ENCODE measurements at places on chromosomes 1 and 21.

DNA sequence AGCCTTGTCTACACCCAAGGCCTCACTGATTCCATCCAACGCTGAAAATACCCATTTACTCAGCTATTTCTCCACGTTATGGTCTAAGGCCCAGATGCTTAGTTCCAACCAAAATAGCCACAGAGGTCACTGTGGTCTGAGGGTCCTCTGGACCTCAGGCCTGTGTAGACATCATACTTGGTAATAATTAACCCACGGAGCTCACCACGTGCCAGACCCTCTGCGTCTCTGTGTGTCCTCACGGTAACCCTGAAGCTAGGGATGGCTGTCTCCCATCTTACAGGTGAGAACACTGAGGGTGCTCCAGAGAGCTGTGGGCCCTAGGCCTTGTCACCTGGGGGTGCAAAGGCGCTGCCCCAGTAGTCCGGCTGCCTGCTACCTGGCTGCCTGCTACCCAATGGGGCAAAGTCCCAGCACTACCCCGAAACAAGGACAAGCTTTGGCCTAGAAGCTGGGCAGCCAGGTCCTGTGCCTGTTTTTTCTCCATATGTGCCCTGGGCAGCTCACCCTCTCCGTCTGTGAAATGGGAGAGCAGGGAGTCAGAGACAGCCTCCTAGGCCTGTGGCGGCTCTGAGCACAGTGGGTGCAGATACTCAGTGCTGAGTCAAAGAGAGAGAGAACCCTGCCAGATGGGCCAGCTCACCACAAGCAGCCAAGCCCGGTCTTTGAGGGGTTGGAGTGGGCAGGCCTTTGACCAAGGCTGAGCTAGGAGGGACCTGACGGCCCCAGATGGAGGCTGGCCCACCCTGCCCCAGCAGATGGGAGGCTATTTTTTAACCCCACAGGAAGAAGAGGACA lies 17.0 kb upstream of the RUNX3 start:
- DNase-seq = no peak

DNA sequence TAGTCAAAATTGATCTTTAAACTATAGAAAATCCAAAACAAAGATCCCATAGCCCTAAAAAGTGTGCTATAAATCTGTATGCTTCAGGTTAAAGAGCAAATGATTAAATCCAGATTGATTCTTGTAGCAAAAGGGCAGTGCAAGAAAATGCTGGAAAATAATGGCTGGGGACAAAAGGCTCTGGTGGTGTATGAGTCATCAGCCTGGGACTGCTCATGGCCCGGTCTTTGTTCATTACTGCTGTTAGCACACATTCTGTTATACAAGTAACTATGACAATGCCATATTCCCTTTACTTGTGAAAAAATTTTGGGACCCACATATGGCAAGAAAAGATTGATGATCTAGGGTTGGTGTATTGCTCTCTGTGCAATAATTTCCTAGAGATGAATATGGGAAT lies 89.1 kb downstream of the RWDD3 start:
- DNase-seq = no peak

DNA sequence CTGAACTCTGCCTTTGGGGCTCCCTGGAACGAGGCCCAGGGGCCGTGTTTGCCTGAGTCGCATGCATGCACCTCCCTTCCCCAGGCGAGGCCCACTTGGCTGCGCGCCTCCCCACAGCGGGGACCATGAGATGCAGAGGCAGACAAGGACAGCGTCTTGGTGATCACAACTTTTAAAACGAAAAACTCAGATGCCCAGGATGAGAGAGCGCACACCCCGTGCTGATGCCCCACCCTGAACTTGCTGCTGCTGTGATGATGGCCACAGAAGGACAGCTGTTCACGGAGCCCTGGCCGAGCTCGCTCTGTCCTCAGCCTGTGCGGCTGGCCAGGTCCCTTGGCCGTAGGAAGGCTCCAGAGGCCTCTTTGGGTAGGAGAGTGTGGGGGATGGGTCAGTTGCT lies 11.4 kb upstream of the PRMT2 start:
- no peak for DNase-seq

GRCh38 chr1:107394301-107394700 lies 253.5 kb downstream of the NTNG1 start:
- DNase-seq = no peak

- no peak for DNase-seq
Observed at GRCh38 chr1:59414406-59415133, 117.7 kb downstream of the FGGY start.

- no peak for DNase-seq
Observed at GRCh38 chr1:3360646-3361257, 93.7 kb upstream of the ARHGEF16 start.

- no peak for DNase-seq
Observed at GRCh38 chr1:107640207-107640606, 324.8 kb downstream of the VAV3 start.

- no peak for DNase-seq
Observed at GRCh38 chr1:231147896-231148295, 14.0 kb upstream of the TRIM67 start.

- DNase-seq = no peak
Observed at GRCh38 chr1:185363205-185363604, 46.2 kb upstream of the IVNS1ABP start.

- DNase-seq = no peak
Observed at GRCh38 chr21:8989261-8989711, 1532.1 kb upstream of the TPTE start.

DNA sequence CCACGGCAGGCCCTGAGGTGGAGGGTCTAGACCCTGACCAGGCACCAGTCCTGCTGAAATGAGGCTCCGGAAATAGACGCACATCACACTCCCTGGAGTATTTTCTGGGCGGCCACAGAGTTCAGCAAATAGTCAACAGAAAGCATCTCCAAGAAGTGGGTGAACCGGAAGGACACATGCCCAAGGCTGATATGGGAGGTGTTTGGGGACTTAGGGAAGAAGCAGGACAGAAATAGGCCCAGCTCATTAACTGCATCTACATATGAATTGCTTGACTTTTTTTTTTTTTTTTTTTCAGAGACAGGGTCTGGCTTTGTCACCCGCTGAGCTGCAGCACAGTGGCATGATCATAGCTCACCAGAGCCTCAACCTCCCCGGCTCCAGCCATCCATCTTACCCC lies 36.5 kb upstream of the GPR157 start:
- no peak for DNase-seq

GRCh38 chr1:194277927-194278326 lies 1091.5 kb upstream of the B3GALT2 start:
- no peak for DNase-seq

DNA sequence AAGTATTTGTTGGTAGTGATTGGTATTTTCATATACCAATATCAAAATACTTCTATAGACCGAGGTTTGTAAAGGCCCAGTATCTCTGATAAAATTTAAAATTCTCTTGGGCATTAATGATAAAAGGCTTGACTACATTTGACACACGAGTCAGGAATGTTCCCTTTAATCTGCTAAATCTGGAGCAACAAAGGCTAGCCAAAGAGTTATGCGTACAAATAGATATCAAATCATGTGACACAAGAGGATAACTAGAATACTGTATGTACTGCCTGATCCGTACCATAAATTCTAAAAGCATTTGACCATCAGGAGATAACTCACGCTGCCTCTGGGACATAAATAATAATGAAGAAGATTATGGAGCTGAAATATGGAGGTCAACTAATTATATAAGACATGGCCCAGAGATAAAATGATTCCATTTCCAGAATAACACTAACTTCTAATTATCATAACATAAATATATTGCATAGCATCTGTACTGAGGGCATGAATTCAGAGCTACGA lies 64.2 kb upstream of the SH3GLB1 start:
- no peak for DNase-seq

DNA sequence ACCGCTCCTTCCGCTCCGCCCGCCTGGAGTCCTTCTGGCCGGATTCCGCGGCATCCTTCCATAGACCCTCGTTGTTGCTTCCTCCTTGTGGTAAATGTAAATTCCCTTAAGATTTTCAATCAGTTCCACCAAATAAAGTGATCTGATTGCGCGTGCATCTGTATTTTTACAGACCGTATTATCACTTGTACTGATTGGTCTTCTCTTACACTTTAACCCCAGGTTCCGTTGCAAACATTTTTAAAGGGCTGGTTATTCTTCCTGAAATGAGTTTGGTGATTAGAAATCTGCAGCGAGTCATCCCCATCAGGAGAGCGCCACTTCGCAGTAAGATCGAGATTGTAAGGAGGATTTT lies 483 bp downstream of the YBEY start:
- DNase-seq = no peak

- DNase-seq = peak; percentile 95
Observed at GRCh38 chr1:62436039-62436465, 797 bp upstream of the USP1 start.

- no peak for DNase-seq
Observed at GRCh38 chr1:2439369-2439768, 27.0 kb upstream of the PEX10 start.

DNA sequence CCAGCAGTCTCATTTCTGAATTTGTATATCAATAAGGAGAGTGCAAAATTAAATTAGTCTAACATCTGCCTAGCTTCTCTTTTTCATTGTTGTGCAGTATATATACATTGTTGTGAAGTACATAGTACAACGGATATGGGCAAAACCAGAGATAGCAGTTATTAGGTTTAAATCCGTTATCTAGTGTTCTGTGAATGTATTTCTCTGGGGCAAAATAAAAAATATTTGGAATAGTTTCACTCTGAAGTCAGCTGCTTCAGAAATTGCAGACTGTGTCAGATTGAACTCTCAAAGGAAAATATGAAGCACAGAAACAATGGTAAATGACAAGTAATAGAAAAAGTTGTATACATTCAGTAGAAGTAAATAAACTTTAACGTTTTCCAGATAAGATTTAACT lies 836.5 kb upstream of the CXADR start:
- DNase-seq = no peak

- DNase-seq = no peak
Observed at GRCh38 chr21:25625036-25625435, 14.0 kb upstream of the JAM2 start.

DNA sequence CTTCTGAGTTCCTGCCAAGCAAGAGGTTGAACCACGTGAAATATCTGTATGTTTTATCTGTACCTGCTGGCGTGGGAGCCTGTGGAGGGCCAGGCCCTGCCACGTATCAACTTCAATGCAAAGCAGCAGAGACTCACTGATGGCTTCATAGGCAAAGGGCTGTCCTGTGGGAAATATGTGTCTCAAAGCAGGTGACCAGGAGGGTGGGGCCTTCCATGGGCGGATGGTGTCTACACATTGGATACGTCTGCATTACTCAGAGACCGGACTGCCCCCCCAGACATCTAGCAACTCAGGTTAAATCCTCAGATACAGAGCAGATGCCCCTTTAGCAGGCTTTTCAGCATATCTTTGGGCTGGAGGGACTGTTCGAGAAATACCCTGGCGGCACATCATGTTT lies 210.8 kb upstream of the C1orf174 start:
- DNase-seq = no peak

DNA sequence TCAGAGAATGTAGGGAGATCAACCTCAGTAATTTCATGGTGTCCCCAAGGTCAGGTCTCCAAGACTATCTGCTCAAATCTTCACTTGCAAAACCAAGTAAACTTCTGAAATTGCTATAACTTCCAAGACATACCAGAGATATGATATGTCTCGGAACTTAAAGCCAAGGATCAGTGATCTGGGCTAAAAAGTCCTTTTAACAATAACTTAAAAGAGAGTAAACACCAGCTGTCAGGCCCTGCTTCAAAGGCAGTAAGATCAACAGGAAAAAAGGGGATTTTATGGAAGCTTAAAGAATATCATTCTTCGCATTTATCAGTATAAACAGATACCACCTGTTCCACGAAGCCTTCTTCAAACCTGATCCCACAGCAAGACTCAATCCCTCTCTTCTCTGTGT lies 13.7 kb downstream of the UBR4 start:
- DNase-seq = no peak

- DNase-seq = no peak
Observed at GRCh38 chr1:58116284-58116683, 430.2 kb downstream of the OMA1 start.

GRCh38 chr1:174890024-174890423 lies 109.7 kb upstream of the CACYBP start:
- no peak for DNase-seq

DNA sequence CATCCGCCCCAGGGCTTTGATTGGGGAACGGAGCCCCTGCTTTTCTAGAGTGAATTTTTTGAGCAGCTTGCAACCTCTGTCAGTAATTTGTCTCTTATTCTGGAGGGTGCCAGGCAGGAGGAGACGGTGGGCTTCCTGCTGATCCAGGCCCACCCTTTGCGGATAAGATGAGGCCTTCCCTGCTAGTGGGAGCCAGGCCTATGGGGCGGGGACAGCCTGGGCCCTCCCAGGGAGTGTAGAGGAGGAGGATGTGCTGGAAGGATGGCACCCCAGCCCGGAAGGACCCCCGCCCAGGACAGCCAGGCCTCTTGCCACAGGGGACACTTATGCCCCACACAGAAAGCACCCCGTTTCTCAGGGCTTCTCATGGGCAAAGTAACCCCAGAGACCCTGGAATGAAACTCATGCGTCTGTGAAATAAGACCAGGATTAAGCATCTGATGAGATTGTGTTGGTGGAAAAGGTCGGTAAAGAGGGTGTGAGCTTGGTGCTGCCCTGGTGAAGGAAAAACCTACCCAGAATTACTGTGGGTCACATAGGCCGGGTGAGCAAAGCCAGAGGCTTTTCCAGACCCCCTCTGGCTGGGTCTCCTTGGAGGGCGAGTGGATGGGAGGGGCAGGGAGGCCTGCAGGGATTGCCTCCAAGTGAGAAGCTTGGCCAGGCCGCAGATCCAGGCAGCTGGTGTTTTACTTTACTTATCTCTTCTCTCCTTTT lies 118.7 kb downstream of the SIK1 start:
- DNase-seq = no peak

DNA sequence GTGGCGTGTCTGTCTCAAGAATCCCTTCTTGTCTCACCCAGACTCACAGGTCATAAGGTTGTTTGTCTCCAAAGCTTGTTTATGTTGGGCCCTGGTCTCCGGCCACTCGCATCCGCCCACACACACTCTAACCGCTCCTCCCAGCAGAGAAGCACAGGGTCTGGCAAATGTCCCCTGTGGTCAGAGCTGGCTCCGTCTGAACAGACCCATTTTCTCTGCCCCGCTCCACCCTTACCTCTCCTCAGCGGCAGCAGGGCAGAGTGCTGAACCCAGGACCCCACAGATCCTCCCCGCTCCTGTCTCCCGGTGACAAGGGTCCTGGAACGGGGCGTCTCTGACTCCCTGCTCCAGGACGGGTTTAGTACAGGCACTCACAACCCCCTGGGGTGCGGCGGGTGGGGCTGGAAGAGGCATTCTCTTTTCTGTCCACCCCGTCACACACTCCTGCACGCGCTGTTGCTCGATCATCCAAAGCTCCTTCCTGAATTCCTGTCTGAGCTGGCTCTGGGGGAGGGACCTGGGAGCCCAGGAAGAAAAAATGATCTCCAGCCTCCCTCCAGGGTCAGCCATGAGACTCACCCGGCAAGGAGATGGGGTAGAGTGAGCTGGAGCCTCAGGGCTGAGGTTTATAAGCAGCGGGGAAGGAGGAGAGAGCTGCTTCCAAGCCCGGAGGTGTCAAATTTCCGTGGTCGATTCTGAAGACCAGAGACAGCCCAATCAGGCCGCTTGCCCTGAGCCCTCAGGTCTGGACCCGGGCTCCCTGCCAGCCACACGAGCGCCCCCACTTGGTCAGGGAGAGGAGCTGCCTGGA lies at the start of gene S100A13:
Gene S100A13 (minus strand): TSS at position 602 of the 811 bp plus-strand sequence. CDS start 1,033 bp downstream, outside the sequence.
- no peak for DNase-seq

All from T-helper 1 cell (primary cell).